Sigmoid colon (tissue), 7 donors: ENCODE measurements at places on chromosomes 5 and 9. TPM values are rescaled to one million over a fixed set of nuclear protein-coding genes. Genes with fewer than 3 reads are reported as not detected.

Gene PCDHB14
- polyA plus RNA-seq = 1.0 TPM

DNA sequence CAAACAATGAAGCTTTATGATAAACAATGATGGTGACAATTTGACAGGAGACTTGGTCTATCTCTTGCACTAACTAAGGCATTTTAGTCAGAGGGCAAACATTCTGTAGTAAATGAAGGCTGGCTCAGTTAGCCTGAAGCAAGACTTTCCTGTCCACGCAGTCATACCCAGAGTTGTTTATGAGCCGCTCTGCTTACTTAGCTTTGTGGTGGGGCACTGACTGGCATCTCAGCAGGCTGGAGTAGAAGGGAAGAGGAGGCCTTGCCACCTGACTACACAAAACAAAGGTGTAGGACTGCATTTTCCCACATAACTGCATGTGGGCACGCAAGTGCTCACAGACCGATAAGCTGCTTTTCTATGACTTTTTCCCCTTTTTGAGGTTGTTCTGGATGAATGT, 133.7 kb upstream of the EPB41L4A start:
- H3K27me3 ChIP-seq = no peaks in the 10 kb centered on the region
- peaks cover 9% of the 10 kb centered on the region for H3K4me1 ChIP-seq
- DNase-seq = no peak
- H3K36me3 ChIP-seq = no peaks in the 10 kb centered on the region

DNA sequence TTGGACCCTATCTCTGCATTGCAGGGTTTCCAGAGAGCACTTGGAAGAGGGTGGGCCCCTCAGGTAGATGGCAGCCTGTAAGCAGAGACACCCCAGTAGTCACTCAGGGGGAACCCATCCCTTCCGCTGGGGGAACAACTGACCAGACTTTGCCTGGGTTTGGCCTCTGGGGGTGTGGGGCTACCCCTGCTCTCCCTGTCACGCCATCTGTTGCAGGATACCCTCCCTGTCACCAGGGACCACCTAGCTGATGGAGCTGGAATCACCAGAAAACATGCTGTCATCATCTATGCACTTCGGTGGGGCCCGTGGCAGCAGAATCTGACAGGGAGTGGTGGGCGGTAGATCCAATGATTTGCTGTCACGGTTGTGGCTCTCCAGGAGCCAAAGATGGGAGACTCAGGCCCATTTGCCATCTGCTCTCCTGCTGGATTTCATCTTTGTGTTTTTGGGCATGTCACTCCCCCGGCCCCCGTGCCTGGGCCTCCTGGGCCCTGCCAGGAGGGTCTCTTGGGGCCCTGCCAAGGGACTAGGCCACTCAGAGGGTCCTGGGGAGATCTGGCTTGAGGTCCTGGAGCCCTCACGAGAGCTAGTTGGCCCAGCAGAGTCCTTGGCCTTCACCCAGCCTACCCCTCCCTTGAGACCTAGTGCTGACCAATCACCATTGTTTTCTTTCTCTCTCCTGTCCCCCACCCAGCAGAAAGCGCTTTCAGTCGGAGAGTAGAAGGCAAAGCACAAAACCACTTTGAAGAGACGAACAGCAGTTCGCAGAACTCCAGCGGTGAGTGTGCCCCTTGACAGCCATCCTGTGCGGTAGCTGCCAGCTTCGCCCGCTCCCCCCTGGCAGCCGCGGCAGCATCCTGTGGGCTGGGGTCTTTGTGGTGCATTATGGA, 45.9 kb downstream of the AMBP start:
- peaks cover 11% of the 10 kb centered on the region for H3K36me3 ChIP-seq
- H3K27me3 ChIP-seq = no peaks in the 10 kb centered on the region
- H3K4me3 ChIP-seq = no peak overlapping the region
- H3K4me1 ChIP-seq = no peaks in the 10 kb centered on the region
- peak; percentile 48 for DNase-seq

GRCh38 chr5:10786835-10787234, 25.8 kb upstream of the DAP start:
- H3K36me3 ChIP-seq = no peaks in the 10 kb centered on the region
- H3K4me3 ChIP-seq = no peak overlapping the region
- DNase-seq = no peak
- no peaks in the 10 kb centered on the region for H3K27me3 ChIP-seq
- H3K4me1 ChIP-seq = no peaks in the 10 kb centered on the region

Gene KIF20A
- 1.8 TPM for polyA plus RNA-seq

- no peaks in the 10 kb centered on the region for H3K36me3 ChIP-seq
- no peak overlapping the region for H3K4me3 ChIP-seq
- no peak overlapping the region for H3K27ac ChIP-seq
- no peaks in the 10 kb centered on the region for H3K27me3 ChIP-seq
These were observed 30.9 kb upstream of the WWC1 start for GRCh38 chr5:168260353-168261226.

Gene CCL27
- polyA plus RNA-seq = not detected

Gene PLAC8L1
- polyA plus RNA-seq = 0.36 TPM

Gene COL15A1
- 7.1 TPM for polyA plus RNA-seq

DNA sequence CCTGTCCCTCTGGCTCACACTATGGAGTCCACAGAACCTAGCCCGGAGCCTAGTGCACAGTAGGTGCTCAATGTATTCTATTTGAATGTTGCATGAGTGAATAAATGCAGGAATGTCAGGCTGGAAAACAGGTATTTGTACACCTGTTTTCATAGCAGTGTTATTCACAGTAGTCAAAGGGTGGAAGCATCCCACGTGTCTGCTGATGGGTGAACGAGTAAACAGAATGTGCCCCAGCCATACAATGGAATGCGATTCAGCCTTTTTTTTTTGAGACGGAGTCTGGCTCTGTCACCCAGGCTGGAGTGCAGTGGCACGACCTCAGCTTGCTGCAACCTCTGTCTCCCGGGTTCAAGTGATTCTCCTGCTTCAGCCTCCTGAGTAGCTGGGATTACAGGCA, 31.5 kb upstream of the IER5L start:
- no peaks in the 10 kb centered on the region for H3K36me3 ChIP-seq
- H3K27ac ChIP-seq = no peak overlapping the region
- no peaks in the 10 kb centered on the region for H3K4me1 ChIP-seq
- H3K27me3 ChIP-seq = no peaks in the 10 kb centered on the region
- DNase-seq = no peak
- H3K4me3 ChIP-seq = no peak overlapping the region

- H3K36me3 ChIP-seq = no peaks in the 10 kb centered on the region
- H3K4me1 ChIP-seq = no peaks in the 10 kb centered on the region
- DNase-seq = no peak
- no peak overlapping the region for H3K27ac ChIP-seq
These were observed 995.7 kb downstream of the CDH18 start for GRCh38 chr5:18992264-18992663.

DNA sequence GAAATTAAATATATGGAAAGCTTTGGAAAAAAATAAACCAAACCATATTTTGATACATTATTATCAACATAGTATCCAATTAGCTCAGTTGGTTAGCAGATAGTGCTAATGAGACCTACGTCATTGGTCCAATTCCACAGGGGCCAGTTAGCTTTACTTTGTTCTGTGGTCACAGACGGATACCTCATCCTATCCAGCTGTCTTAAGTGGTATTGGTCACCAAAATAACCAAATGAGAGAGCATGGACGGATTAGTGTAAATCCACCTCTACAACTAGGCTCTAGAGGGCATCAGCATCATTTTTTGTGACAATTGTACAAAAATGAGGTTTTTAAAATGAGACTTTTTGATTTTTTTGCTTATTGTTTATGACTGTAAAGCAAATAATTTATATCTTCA, 364.2 kb downstream of the KIAA0825 start:
- H3K36me3 ChIP-seq = no peaks in the 10 kb centered on the region
- H3K27me3 ChIP-seq = no peaks in the 10 kb centered on the region
- H3K27ac ChIP-seq = no peak overlapping the region
- no peak overlapping the region for H3K4me3 ChIP-seq
- DNase-seq = no peak

GRCh38 chr5:105885266-105885665, 1785.5 kb downstream of the EFNA5 start:
- no peaks in the 10 kb centered on the region for H3K36me3 ChIP-seq
- DNase-seq = no peak
- H3K4me1 ChIP-seq = no peaks in the 10 kb centered on the region
- H3K4me3 ChIP-seq = no peak overlapping the region
- no peaks in the 10 kb centered on the region for H3K27me3 ChIP-seq
- no peak overlapping the region for H3K27ac ChIP-seq

- H3K4me3 ChIP-seq = no peak overlapping the region
- H3K4me1 ChIP-seq = no peaks in the 10 kb centered on the region
- no peak overlapping the region for H3K27ac ChIP-seq
- H3K27me3 ChIP-seq = no peaks in the 10 kb centered on the region
- no peaks in the 10 kb centered on the region for H3K36me3 ChIP-seq
- no peak for DNase-seq
These were observed 21.2 kb upstream of the PANK3 start for GRCh38 chr5:168600409-168600808.

Gene LCN15
- polyA plus RNA-seq = 0.70 TPM

Gene DIMT1
- polyA plus RNA-seq = 6.0 TPM

GRCh38 chr5:154749491-154749890, 5.7 kb upstream of the LARP1 start:
- H3K36me3 ChIP-seq = no peaks in the 10 kb centered on the region
- H3K4me3 ChIP-seq = no peak overlapping the region
- peaks cover 19% of the 10 kb centered on the region for H3K4me1 ChIP-seq
- no peak for DNase-seq
